ENCODE measurements at places on chromosomes 5 and 9.

GRCh38 chr5:12772276-12772675 lies 868.0 kb upstream of the CTNND2 start:
- no peak for DNase-seq

GRCh38 chr9:111427186-111427585 lies 57.0 kb downstream of the ECPAS start:
- no peak for DNase-seq

GRCh38 chr5:167771571-167771970 lies 519.9 kb upstream of the WWC1 start:
- no peak for DNase-seq

GRCh38 chr9:38094165-38094564 lies 25.1 kb upstream of the SHB start:
- no peak for DNase-seq

DNA sequence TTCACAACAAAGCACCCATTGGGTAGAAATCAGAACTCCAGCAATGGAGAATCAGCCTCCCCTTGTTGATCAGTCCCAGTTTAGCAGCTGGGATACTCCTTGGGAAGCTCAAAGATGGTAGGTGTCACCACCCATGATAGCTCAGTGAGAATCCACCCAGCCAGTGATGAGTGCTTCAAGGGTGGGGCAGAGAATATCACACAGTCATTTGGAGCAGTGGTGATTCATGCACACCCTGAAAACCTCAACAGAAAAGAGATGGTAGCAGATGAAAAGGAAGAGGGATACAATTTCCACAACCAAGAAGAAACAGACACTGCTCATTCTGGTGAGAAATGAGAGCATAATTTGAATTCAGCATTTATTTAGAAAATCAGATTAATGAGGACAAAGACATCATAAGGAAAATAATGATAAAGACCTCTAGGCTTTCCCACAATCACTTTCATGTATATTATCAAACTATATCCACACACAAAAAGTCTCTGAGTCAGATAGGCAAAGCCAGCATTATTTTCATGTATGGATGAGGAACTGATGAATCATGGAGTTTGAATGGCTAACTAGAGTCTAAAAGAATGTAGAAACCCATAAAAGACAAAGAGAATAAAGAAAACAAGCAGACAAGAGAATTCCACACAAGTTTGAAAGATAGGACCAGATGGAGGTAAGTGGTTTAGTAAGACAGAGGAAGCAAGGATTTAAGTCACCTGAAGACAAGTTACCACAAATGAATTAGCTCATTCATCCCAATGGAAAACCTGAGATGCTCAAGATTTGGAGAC lies 82.9 kb downstream of the FEM1C start:
- DNase-seq: no peak

- no peak for DNase-seq
Observed at GRCh38 chr9:113626735-113627495, 163.4 kb downstream of the RGS3 start.

DNA sequence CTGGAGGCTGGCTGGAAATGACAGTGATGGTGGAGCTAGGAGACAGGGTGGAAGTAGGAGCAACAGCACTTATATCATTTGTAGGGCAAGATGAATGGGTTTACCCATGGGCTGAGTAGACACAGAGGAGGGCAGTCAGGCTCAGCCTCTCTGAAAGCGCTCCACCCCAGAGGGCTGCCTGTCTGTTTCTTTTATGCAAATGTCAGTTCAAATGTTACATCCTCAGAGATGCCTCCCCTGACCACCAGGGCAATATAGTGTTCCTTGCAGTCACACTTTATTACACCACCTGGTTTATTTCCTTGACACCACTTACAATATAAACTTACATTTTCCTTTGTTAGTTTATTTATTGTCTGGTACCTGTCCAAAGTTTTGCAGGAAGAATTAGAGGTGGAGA lies 159.5 kb upstream of the IL12B start:
- no peak for DNase-seq

DNA sequence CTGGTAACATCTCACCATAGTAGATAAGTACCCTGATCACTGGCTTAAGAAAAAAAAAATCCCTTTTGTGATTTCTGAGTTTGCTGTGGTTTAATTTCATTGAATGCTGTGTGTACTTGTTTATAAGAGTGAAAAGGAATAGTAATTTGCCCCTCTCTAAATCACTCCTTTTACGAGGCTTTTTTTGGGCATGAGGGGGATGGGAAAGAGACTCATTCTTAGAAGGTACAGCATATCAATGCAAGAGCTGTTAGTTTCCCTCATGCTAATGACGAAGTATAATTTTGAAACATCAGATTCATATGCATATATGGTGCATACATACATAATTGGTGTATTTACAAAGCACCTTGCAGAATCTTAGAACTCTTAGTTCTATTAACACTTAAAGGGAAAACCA lies 2.4 kb upstream of the SLC44A1 start:
- DNase-seq: no peak

- DNase-seq: no peak
Observed at GRCh38 chr9:117184173-117184572, 230.7 kb downstream of the ASTN2 start.

DNA sequence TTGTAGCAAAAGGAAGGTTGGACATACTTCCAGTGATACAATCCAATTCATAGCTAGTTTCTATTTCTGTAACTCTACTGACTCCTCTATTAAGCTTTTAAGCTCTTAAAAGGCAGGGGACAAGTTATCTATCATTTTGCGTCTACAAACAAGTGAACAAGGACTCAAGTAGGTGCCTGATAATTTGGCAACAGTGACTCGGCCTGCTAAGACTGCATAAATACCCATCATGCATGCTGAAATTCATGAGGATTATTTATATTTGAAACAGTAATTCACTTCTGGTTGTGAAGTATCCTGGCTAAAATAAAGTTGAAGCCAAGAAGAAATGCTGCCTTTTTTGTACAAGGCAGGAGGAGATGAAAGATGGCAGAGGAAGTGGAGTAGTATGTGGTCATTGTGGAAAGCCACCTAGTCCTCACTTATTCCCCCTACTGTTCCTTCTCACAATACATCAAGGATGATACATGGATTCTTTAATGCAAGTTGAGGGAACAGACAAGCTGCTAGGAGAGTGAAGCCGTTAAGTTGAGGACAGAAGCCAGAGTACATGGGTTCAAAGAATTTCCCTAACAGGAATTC lies 74.0 kb downstream of the MRPS27 start:
- no peak for DNase-seq

- DNase-seq: no peak
Observed at GRCh38 chr9:89112243-89112642, 66.4 kb downstream of the SHC3 start.

GRCh38 chr9:92942688-92943616 lies 4.4 kb upstream of the FGD3 start:
- DNase-seq: no peak

GRCh38 chr5:141641634-141642267 lies 5.0 kb downstream of the RELL2 start:
- DNase-seq: no peak

DNA sequence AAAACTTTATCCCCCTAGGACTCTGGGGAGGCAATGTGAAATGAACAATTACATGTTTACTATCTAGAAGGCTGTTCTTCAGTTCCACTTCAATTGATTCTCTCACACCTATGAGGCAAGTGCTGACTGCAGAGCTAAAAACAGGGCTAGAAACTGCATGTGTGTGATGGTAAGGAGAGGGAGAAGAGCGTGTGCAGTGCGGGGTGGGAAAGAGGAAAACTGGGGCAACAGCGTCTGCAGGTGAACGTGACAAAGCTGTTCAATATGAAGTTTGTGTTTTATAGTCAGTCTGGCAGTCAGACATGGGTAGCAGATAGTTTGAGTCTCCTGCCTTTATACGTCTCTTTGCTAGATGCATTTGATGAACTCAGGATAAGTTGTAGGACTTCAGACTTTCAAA lies 6.6 kb upstream of the COMMD10 start:
- no peak for DNase-seq

- no peak for DNase-seq
Observed at GRCh38 chr5:25544652-25545249, 900.0 kb upstream of the CDH10 start.

- DNase-seq: no peak
Observed at GRCh38 chr9:1431461-1431860, 381.3 kb downstream of the DMRT2 start.

- DNase-seq: no peak
Observed at GRCh38 chr5:156755421-156756087, 94.5 kb upstream of the PPP1R2B start.

GRCh38 chr9:27829621-27830020 lies 256.3 kb upstream of the C9orf72 start:
- no peak for DNase-seq

GRCh38 chr5:135890296-135890695 lies 5.3 kb downstream of the IL9 start:
- no peak for DNase-seq

- DNase-seq: no peak
Observed at GRCh38 chr5:128494516-128494915, 43.5 kb downstream of the FBN2 start.

DNA sequence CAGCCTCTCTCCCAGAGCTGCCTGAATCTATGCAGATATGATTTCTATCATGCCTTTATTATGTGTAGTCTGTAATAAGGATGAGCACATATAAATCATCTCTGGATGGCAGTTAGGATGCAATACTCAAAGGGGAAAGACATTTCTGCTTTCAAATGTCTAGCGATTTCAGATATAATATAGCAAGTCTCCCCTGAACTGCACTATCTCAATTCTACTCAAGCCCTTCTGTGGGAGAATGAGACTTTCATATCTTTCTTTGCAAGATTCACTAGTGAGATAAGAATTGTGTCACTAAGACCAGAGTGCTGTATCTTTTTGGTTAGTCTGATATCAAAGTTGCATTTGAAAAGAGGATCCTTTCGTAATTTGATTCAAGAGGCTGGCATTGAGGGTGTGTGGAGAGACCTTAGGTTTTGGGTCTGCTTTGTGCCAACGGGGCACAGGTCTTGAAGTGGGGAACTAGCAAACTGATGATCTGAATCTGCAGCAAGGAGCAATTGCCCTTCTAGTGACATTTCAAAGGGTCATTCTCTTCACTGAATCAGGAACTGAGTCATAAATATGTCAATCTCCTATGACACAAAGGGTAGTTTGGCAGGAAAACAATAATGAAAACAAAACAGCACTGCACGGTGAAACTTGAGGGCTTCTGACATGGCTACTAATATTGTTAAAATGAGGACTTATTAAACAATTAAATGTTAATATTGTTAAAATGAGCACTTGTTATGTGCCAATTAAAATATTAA lies 305.5 kb upstream of the CLINT1 start:
- no peak for DNase-seq

DNA sequence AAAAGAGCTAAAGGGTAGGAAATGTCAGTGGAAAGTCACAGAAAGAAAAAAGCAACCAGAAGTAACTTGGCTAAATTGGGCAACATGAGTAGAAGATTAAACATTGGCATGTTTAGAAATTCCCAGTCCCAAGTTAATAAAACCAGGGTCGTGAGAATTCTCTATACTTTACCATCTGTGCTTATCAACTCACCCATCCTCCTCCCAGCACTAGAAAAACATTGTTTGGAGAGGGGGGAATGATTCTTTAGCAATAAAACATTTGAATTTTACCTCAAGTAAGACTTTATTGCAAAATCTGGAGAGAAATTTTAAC lies 79.6 kb downstream of the PRKACG start:
- no peak for DNase-seq

GRCh38 chr9:110109333-110110092 lies 98.4 kb downstream of the C9orf152 start:
- no peak for DNase-seq

- no peak for DNase-seq
Observed at GRCh38 chr5:106574820-106575219, 1095.9 kb downstream of the EFNA5 start.

GRCh38 chr5:76660360-76660759 lies 37.2 kb upstream of the F2RL2 start:
- DNase-seq: no peak

GRCh38 chr5:124825983-124826337 lies 79.5 kb upstream of the ZNF608 start:
- DNase-seq: no peak

DNA sequence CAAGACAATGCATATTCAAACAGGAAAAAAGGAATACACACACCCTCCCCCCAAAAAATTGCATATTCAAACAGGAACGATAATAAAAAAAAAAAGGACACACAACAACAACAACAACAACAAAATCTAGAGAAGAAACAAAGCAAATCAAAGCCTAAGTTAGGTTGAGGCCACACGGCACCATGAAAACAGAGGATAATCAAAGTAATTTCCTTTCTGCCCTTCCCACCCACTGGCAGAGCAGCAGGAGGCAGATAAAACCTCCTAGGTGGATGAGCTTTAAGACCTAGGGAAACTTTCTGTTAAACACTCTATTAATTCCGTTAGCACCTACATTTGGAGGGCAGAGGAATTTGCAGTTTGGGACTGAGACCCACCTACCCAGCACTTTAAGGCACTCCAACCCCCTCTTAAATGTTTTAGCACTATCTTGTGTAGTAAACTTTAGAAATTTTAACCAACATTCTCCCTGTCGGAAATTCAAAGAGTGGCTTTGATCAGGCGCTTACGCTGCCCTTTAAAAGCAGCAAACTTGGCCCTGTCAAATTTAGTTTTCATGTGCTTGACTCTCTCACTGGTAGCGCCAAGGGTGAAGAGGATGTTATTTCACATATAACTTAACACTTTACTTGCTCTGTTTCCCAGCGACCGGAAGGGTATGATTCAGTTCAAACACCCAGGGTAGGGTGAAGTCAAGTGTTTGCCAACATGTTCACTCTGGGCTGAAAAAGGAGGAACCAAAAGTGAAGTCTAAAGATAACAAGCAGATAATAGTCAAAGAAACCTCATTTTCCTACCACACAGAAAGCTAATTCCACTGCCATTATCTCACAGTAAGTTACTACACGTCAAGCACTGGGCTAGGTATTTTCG lies 9.2 kb downstream of the ENC1 start:
- no peak for DNase-seq

- DNase-seq: no peak
Observed at GRCh38 chr5:169272111-169272510, 28.8 kb downstream of the SLIT3 start.

DNA sequence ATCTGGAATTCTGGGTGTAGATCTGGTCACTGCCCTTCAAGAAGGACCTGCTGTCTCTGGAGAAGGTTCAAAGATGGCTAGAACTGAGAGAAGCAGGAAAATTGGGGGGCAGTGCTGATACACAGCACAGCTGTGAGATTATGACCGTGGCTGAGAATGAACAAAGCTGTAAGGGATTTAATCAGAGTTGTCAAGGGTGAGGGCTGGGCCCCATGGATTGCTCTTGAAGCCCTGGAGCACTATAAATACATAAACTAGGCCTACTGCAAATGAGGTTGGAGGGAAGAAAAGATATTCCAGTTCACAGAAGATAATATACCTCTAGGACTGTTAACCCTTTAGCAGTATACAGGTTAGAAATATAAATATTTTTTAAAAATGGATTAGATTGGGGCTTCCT lies 86.3 kb upstream of the KLF9 start:
- DNase-seq: no peak

DNA sequence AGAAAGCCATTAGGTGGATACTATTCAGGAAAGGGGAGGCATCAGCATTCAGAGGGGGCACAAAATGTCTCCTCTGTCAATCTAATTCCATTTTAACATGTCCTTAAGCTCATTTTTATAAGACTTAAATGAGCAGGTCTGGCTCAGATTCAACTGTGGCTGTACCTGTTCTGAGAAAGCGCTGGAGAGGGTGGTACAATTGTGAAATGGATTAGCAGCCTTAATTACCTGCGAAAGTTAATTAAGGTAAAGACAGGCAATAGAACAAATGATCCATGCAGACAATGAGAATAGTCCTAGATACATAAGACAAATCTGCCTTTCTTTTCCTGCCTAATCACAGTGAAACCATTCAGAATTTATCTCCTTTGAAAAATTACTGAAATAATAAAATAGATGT lies 96.2 kb downstream of the TAF11L14 start:
- DNase-seq: no peak

Data from effector CD8-positive, alpha-beta T cell (primary cell).